ENCODE measurements at places on chromosomes 12 and 14.
A peak's percentile ranks its signal among the peaks of the same experiment; 100 is the strongest.

GRCh38 chr12:16189849-16190248 lies 87.6 kb downstream of the SLC15A5 start:
- no peak for DNase-seq

- DNase-seq, result no peak
Measured at GRCh38 chr12:50637870-50638481, 125.9 kb upstream of the ATF1 start.

- DNase-seq, result no peak
Measured at GRCh38 chr12:6754411-6754810, 1.5 kb upstream of the MLF2 start.

DNA sequence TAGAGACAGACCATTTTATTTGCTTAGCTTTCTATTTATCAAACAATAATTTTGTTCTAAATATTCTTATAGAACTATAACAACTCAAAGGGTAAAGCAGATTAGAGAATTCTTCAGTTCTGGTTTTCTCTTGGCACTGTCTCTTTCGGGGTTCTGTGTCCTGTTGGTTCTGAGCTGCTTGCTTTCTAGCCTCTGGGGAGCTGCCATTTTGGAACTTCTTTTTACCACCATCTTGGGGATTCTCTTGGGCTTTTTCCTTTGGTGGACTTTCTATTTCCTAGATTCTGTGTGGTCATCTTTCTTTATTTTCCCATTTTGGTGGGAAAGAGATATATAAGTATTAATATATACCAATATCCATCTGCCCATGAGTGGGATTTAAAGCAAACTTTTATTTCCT lies 467.7 kb downstream of the PCNX1 start:
- no peak for DNase-seq

DNA sequence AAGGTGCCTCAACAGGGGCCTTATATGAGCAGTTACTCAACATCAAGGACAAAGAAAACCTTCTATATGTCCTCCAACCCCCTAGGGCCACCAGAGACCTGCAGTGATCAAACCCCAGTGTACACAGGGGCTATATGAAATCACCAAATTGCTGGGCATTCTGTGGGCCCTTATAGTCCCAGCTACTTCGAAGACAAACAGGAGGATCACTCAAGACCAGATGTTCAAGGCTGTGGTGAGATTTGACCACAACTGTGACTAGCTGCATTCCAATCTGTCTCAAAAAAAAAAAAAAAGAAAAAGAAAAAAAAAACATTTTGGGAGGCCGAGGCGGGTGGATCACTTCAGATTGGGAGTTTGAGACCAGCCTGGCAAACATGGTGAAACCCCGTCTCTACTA lies 51.0 kb upstream of the PRB2 start:
- no peak for DNase-seq

DNA sequence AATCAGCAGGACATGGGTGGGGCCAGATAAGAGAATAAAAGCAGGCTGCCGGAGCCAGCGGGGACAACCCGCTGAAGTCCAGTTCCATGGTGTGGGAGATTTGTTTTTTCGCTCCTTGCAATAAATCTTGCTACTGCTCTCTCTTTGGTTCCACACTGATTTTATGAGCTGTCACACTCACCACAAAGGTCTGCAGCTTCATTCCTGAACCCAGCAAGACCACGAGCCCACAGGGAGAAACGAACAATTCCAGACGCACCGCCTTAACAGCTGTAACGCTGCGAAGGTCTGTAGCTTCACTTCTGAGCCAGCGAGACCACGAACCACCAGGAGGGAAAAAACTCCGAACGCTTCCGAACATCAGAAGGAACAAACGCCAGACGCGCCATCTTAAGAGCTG lies 2.8 kb upstream of the CNIH1 start:
- no peak for DNase-seq

- DNase-seq, result no peak
Measured at GRCh38 chr12:50661300-50662115, 102.4 kb upstream of the ATF1 start.

DNA sequence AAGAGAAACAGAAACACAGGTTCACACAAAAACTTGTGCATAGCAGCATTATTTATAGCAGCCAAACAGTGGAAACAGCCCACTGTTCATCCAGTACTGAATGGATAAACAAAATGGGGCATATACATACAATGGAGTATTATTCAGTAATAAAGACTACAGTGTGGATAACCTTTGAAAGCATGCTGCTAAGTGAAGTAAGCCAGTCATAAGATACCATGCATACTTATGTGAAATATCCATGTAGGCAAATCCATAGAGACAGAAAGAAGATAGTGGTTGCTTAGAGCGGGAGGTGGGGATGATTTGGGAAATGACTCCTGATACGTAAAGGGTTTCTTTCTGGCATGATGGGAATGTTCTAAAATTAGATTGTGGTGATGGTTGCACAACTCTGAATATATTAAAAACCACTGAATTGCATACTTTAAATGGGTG lies 99.4 kb downstream of the CRADD start:
- DNase-seq, result no peak

DNA sequence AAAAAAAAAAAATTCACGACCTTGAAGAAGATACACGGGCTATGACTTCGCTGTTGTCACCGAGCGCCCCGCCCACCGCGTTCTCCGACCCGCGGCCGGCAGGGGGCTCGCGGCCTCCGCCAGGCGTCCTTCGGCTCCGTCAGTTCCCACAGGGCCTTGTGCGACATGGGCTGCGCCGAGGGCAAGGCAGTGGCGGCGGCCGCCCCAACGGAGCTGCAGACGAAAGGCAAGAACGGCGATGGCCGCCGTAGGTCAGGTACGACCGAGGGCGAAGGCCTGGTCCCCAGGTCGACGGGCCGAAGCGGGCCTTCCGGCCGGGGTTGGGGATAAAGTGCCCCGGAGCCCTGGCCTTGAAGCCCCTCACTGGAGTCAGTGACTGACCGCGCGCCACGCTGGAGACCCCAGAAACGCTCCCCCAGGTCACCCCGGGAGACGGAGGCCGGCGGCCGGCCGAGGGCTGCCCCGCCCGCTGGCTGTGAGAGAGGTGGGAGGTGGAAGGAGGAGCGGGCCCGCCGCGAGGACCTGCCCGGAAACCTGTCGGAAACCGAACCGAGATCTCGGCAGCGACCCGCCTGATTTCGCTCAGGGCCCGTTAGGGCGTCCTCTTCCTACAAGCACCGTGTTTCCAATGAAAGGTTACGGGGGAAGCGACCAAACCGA lies at the start of gene TXNRD1:
Gene TXNRD1, plus strand, starts transcription at position 142 of the 660 bp plus-strand sequence. Its CDS starts 24 bp downstream, at position 166.
- peak; percentile 55 for DNase-seq

DNA sequence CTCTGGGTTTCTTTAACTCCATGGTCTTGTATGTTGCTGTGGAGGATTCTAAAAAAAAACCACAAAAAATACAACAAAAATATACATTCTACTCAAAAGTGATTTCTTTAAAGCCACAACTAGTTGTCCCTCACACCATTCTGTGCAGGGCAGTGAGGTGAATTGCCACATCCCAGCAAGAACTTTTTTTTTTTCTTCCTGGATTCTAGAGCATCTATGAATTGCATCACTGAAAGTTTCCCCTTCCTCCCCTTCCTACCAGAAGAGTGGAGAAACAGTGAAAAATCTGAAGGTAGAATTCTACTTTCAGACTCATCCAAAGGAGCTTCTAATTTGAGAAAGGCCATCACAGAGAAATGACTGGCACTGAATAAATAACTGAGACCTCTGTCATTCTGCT lies 395.3 kb downstream of the AEBP2 start:
- DNase-seq, result no peak

DNA sequence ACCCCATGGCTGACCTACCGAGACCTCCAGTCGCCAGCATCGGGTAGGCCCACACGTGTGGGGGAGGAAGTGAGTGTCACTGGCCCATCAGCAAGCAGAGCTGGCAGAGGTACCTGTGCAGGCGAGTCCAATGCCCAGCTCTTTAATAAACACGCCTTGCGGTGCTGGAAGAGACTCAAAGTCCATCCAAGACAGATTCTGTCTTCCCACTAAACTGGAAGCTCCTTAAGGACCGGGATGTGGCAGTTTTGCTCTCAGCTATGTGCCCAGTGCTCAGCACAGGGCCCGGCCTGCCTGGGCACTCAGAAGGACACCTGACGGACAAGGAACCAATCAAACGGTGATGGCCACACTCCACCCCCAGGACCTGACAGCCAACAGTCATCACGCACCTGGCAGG lies 65.0 kb downstream of the ITPK1 start:
- DNase-seq, result no peak

- no peak for DNase-seq
Measured at GRCh38 chr12:25051171-25051570, 102.3 kb upstream of the BCAT1 start.

- DNase-seq, result no peak
Measured at GRCh38 chr12:3152892-3153291, 75.7 kb downstream of the TSPAN9 start.

DNA sequence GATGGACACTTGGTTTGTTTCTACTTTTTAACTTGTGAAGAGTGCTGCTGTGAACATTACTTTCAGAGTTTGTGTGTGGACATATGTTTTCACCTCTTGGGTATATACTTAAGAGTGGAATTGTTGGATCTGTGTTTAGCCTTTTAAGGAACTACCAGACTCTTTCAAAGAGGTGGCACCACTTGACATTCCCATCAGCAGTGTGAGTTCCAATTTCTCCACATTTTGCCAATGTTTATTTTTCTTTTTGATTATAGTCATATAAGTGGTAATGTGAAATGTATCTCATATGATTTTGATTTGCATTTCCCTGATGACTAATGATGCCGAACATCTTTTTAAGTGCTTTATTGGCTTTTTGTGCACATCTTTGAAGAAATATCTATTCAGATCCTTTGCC lies 44.8 kb downstream of the ARHGAP5 start:
- no peak for DNase-seq

- no peak for DNase-seq
Measured at GRCh38 chr14:71430321-71430677, 501.9 kb upstream of the RGS6 start.

DNA sequence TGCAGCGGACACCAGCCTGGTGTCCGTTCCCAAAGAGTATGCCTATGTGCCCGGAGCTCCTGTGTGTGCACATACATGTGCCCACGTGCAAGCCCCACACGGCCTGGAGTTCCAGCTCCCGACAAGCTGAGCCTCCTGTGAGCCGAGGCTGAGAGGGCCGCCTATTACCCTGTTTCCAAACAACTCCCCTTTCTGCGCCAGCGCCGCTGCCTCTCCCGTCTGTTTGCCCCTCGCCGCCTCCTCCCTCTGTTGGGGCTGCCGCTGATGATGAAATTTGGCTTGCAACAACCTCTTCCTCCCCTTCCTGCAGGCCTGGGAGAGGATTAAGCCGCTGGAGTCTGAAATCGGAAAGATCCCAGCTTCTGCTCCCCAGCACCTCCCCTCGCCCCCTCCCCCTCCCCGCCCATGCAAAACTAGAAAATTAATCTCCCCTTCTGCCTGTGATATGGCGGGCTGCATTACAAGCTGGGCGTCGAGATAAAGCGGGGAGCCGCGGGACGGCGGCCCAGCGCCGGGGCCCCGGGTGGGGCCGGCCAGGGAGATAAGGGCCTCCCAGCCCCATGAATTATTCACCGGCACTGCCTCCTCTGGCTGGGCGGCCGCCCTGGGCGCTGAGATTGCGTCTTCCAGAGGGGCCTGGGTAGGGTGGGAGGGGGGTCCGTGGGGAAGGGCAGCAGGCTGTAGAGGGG lies 6.8 kb upstream of the ASIC1 start:
- no peak for DNase-seq

DNA sequence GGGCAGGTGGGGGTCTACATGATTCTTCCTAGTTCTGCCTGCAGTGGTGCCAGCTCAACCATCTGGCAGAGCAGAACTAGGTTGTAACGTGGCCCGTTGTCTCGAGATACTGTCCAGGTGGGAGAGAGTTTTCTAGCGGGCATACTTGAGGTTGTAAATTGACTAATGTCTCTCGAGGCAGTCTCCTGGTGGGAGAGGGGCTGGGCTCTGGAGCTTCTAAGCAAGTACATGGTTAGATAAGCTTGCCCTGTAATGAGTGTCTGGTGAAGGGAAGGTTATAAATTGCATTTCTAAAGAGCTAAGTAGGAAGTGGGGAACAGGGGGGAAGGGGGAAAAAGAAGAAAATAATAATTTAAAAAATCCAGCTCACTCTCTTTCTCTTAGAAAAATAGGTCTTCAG lies 18.1 kb downstream of the BDKRB1 start:
- no peak for DNase-seq

- DNase-seq, result no peak
Measured at GRCh38 chr12:66393890-66394289, 91.6 kb downstream of the HELB start.

DNA sequence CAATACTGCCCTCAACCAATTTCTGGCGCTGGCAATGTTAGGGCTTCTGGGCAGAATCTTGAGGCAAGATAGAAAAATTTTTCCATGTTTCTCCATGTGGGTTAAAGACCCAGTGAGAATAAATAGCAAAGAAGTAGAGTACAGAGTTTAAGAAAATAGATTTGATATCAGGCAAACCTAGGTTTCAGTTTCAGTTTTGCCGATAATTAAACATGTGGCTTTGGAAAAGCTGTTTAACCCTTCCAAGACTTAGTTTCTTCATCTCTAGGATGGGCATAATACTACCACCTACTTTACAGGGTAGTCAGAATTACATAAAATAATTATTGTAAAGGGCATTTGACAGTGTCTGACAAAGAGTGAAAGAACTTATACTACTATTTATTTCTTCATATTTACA lies 360.4 kb downstream of the PCNX1 start:
- no peak for DNase-seq

- no peak for DNase-seq
Measured at GRCh38 chr12:131066207-131066885, 112.6 kb downstream of the ADGRD1 start.

- DNase-seq, result no peak
Measured at GRCh38 chr14:58479975-58480374, 52.5 kb downstream of the KIAA0586 start.

GRCh38 chr14:69685218-69685616 lies 73.8 kb downstream of the SUSD6 start:
- DNase-seq, result no peak

GRCh38 chr12:108468196-108468968 lies 46.7 kb upstream of the FICD start:
- DNase-seq, result no peak

DNA sequence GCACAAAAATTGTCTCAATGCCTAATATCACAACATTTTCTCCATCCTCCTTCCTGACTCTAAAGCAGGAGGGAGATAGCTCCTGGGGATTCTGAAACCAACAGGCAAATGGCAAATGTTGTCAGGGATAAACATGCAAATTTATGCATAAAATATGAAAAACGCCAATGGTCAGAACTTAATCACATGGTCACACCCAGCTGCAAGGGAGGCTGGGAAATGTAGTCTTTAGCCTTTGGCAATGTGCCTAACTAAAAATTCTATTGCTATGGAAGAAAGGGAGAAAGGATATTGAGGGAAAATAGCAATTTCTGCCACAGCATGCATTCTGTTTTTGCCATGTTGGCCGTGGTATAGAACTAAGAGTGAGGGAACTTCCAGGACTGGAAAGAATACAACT lies 11.7 kb upstream of the OASL start:
- no peak for DNase-seq

DNA sequence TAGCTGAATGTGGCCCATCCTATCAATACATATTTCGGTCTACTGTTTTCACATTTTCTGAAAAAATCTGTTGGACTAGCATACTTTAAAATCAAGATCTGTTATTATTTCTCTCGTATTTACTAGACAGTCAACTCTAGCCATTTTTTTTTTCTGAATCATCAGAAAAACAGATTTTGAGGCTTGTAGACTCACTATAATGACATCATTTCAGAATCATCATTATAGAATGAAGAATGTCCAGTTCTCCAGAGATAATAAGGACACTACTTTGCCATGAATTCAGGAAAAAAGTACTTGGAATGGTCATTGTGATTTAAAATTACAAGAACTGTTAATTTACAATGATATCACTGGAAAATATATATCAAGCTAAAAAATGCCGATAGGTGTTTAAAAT lies 589.8 kb downstream of the KCNH5 start:
- no peak for DNase-seq
